Upper lobe of right lung (tissue), 1 donor: ENCODE measurements at places on chromosomes 11 and 22. TPM values are rescaled to one million over a fixed set of nuclear protein-coding genes. Genes with fewer than 3 reads are reported as not detected.

- no peak for DNase-seq
Observed at GRCh38 chr11:103499710-103500340, 390.6 kb downstream of the DYNC2H1 start.

DNA sequence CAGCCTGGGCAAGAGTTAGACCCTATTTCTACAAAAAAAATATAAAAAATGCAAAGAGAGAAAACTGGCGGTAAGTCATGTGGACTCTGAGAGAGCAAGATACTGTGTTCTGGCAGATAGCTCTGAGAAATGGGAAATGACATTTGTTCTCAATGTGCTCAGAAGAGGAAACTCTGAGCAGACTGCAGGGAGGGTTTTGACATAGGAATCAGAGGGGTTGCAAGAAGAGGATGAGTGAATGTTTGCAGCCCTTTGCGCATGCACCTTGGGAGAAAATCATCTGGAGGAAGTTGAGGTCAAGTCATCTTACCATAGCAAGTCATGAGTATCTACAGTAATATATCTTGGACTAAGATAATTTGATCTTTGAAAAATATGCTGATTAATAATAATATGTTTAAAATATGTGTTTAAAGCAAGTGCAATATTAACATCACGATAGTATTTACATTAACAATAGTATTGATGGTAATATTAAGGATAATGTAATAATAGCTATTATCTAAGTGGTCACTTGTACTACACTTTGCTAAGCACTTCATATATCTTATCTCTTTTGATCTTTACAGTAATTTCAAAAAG, 2.6 kb downstream of the ACER3 start:
- no peak for DNase-seq

DNA sequence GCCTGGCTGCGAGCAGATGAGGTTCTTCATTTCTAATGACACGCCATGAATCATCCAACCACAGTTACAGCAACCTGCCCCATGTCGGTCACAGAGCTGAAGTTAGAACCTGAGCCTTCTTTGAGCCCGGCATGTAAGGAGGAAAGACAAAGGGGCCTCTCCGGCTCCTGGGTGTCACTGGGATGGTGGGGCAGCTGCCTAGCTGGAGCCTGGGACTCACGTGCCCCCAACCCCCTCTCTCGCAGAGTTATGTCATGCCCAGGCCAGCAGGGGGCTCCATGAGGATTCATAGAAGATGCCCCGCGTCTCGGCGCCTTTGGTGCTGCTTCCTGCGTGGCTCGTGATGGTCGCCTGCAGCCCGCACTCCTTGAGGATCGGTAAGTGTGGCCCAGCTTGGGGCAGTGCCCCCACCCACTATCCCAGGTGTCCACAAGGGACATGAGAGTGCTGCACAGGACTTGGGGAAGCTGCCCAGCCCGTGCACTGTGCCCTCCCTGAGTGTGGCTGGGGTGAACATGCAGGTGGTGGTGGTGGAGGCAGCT, 148.5 kb downstream of the GRIK4 start:
- DNase-seq: no peak

SCGB2A2 gene
- not detected for total RNA-seq
